ENCODE measurements at places on chromosomes 16 and 17. TPM values are rescaled to one million over a fixed set of nuclear protein-coding genes. Genes with fewer than 3 reads are reported as not detected.

Gene KRTAP2-3
- not detected for total RNA-seq

Gene ZFPM1
- 5.6 TPM for total RNA-seq

Gene C17orf78
- total RNA-seq = not detected

Gene NETO2
- total RNA-seq = 100 TPM

Gene MLKL
- total RNA-seq = 50.1 TPM

Gene HOXB1
- total RNA-seq = not detected

Gene CCL11
- total RNA-seq = not detected

Gene PRSS8
- total RNA-seq = 1.4 TPM

Gene RNF222
- total RNA-seq = not detected

All from A549 treated with dexamethasone at 1 μM for 4 hours (cell line).